Daoy (cell line): ENCODE measurements at places on chromosomes 7 and 10. TPM values are rescaled to one million over a fixed set of nuclear protein-coding genes. Genes with fewer than 3 reads are reported as not detected.
A peak's percentile ranks its signal among the peaks of the same experiment; 100 is the strongest.

MLXIPL gene
- 5.4 TPM in 1 of 2 replicates, not detected in the other for total RNA-seq

LRMDA gene
- total RNA-seq, result 1.6 TPM in 1 of 2 replicates, not detected in the other

OGDHL gene
- total RNA-seq, result 1.5 and 3.4 TPM in 2 replicates

C7orf25 gene
- total RNA-seq, result 18.3 and 22.0 TPM in 2 replicates

TRIM73 gene
- total RNA-seq, result 0.23 and 0.71 TPM in 2 replicates

CCL24 gene
- total RNA-seq, result not detected in 2 replicates

FAM25C gene
- not detected in 2 replicates for total RNA-seq

MYL7 gene
- not detected in 2 replicates for total RNA-seq

STK31 gene
- 0.34 and 0.36 TPM in 2 replicates for total RNA-seq

CDHR3 gene
- total RNA-seq, result 0.18 and 0.74 TPM in 2 replicates

ABCB1 gene
- 11.8 and 18.9 TPM in 2 replicates for total RNA-seq

ASB10 gene
- total RNA-seq, result not detected in 2 replicates

MYO1G gene
- 0.06 and 0.34 TPM in 2 replicates for total RNA-seq

EPO gene
- total RNA-seq, result not detected in 2 replicates

ENTPD1 gene
- 0.06 and 0.17 TPM in 2 replicates for total RNA-seq

CYP2E1 gene
- 0.12 and 2.5 TPM in 2 replicates for total RNA-seq

BICC1 gene
- total RNA-seq, result 9.1 and 12.2 TPM in 2 replicates

DNA sequence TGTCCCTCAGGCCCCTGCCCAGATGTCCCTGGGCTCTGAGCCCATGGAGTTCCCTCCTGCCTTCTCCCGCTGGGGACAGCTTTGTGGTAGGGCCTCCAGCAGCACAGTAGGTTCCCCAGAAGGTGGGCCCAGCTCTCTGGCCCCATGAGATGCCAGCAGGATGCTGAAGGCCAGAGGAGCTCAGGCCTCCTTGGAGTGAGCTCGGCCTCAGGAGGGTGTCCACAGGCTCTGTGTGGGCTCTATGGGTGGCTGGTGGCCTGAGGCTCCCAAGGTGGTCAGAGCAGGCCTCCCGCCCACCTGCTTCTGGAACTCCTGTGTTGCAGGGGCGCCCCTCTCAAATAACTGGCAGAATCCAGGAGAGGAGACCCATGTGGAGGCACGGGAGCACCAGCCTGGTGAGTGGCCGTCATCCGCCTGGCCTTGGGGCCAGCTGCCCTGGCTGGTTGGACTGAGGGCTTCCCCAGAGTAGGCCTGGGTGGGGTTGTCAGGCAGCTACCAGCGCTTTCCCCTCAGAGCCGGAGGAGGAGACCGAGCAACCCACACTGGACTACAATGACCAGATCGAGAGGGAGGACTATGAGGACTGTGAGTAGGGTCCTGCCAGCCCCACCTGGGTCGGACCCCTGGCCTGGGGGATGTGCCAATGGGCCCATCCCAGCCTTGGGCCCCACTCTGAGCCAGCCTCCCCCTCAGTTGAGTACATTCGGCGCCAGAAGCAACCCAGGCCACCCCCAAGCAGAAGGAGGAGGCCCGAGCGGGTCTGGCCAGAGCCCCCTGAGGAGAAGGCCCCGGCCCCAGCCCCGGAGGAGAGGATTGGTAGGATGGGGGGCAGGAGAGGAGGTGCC, 3.2 kb downstream of the AEBP1 start:
- DNase-seq, result no peak

GRCh38 chr10:21513405-21513788, 12.1 kb downstream of the SKIDA1 start:
- DNase-seq, result no peak

DNA sequence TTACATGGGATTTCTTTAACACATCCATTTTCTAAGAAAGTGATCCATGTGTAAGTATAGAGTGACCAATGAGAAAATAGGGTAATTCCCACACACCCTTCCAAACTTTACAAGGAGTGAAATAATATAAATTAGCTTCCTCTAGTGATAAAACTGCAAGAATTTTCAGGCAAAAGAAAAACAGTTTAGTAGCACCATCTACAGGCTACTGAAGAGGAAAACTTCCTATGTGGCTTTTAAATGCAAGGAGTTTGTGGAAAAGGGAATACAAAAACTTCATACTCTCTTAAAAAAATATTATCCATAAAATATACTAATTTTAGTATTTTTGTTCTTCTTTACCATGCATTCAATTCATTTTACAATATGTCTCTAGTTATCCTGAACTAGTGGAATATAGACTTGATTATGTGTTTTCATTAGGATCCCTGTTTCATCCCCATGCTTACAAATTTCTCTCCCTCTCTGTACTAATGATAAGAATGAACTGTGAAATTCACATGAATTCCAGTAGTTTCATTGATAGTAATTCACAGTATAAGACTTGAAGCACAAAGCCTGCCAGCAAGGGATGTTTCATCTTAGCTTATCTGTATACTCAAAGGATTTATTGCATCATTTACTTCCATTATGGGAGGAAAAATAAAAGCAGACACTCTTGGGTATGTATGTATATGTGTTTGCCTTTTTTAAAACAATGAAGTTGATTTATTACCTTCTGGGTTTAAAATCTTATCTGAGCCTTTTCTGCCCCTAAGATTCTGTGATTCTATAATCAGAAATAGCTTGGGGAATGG, 442.9 kb downstream of the AUTS2 start:
- no peak for DNase-seq

DNA sequence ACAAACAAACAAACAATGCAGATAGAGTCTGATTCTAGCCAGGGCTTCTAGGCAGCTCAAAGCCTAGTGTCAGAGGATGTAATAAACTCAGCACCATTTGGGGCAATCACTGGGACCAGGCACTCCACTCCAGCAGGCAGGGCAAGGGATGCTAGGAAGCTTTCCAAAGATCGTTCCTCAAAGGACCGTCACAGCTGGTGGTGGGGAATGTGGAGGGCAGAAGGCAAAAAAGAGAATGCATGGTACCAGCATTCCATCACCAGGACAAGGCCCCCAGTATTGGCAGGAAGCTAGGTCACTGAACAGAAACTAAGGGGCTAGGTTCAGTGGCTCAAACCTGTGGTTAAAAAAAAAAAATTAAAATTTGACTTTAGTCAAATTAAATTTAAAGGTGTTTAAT, 94.2 kb downstream of the CUL2 start:
- no peak for DNase-seq

DNA sequence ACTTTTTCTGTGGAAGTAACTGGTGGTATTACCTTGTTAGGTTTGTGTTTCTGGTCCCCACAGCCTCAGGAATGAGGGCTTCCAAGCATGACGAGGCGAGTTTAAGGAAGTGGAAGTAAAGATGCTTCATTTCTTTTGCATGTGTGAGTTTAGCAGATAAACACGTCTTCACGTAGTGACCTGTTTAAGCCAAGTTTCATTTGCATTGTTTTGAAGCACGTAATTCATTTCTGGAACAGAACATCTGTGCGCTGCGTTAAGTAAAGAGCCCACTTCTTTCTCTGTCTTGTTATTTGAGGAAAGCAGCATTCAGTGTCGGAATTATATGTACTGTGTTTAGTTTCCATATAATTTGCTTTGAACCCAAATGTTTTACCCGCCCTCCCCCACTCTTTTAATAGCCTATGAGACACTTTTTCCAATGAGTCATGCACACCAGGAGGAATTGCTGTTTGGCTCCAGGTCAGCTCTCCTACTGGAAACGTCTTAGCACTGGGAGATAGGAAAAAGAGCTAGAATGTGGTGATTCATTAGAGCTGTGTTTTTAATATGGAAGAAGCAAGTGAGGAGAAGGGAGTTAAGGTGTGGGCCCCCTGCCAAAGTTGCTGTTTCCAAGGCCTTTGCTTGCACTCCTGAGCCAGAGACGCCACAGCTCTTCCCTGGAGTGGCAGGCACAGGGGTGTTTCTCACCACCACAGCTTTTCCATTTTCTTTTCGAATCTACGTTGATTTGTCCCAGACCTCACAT, 36.7 kb downstream of the BTBD16 start:
- DNase-seq, result peak; percentile 88

DNA sequence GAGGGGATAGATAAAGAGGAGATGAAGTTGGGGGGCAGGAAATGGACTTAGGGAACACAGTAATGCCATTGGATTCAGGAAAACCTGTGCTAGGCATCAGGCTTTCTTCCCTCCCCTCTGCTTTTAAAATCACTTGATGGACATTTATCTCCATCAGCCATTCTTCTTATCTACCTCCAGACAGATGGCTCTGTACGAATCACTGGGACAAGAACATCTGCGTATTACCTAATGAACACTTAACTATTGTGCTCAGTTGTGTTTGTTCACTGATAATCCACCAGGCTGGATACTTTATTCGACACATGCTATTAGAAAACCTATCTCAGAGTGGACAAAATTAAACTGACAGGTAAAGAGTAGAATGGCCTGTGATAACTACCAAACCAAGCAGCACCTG, 40.0 kb downstream of the TNKS2 start:
- no peak for DNase-seq

DNA sequence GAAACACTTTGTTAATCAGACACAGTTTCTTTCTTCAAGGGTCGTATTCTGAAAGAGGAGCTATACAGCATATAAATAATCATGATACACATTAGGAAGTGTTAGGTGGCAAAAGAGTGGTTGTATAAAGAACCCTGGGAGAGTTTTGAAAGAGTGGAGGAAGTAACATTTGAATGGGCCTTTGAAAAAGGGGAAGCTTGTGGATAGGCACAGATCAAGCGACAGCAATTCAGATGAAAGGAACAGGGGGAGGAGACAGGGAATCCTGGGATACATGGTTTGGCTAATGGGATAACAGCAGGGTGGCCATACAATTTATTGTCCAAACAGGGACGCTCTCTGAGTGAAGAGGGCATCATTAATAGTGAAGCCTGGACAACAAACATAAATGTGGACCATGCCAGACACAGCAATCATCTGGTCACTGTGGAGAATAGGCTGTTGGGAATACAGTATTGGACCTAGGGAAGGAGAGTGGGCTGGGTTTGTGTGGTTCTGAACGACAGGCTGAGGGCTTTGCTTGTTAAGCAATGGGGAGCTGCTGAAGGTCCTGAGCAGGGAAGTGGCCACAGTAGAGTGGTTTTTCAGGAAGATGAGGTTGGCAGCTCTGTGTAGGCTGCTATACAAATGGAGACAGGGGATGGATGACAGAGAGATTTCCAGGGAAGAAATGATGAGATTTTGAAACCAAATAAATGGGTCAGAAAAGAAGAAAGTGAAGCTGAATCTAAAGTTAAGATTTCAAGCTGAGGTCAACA, 75.9 kb downstream of the ICA1 start:
- no peak for DNase-seq

- no peak for DNase-seq
Measured at GRCh38 chr10:102384606-102385429, 10.7 kb upstream of the NFKB2 start.

- no peak for DNase-seq
Measured at GRCh38 chr10:97503406-97503805, 4.7 kb downstream of the UBTD1 start.

GRCh38 chr7:92528958-92529264, 316 bp downstream of the RBM48 start:
- DNase-seq, result no peak

- no peak for DNase-seq
Measured at GRCh38 chr7:11776039-11776438, 56.0 kb downstream of the THSD7A start.

DNA sequence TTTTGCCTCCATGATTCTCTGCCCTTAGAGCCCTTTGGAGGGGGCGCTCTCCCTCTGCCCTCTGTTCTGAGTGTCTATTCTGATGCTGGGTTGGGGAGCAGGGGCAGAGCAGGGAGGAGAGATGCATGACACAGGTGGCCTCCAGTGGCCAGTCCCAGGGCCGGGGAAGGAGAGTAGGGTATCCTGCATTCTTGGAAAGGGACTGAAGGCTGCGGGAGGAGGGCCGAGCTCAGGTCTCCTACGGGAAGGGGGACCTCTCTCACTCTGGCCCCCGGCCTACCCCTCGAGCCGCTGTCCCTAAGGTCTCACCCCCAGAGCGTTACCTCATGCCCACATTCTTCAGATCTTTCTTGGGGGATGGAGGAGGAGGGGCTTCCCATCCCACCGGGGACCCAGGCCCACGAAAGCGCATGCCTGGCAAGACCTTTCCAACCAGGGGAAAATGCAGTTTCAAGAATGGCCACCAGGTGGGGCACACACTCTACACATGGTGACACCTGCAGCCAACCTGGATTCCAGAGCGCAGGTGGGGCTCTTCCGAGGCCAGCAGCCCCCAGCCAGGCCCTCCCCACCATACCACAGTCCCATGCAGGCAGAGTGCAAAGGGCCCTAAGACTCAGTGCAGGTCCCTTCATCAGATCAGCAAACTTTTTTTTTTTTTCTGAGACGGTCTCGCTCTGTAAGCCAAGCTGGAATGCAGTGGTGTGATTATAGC, 86.4 kb downstream of the MYL10 start:
- peak; percentile 79 for DNase-seq

DNA sequence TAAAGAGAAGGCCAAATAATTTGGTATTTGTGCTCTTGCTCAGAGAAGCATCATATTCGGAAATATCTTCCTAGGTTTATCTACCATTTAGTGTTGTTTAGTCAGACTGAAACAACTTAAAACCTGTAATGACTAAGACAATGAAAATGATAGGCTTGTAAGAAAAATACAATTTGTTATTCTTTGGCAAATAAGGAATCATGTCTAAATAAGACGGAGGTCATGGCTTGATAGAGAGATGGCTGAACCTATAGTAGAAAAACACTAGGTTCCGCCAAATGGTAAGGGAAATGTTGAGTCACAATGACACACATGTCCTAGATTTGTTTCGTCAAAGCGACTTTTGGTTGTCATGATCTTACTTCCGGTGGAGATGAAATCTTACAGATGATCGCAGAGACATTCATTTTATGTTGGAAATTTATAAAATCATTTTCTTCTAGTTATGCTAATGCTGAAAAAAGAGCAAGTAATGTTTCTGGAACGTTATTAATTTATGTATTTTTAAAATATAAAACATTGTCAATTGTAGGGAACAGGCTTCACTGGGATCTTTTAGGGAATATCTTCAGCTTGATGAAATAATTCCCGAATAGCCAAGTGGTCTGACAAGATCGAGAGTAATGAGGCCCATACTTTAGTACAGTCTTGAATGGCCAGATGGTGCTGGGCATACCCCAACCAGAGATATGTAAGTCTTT, 1.0 kb downstream of the SRGN start:
- no peak for DNase-seq

DNA sequence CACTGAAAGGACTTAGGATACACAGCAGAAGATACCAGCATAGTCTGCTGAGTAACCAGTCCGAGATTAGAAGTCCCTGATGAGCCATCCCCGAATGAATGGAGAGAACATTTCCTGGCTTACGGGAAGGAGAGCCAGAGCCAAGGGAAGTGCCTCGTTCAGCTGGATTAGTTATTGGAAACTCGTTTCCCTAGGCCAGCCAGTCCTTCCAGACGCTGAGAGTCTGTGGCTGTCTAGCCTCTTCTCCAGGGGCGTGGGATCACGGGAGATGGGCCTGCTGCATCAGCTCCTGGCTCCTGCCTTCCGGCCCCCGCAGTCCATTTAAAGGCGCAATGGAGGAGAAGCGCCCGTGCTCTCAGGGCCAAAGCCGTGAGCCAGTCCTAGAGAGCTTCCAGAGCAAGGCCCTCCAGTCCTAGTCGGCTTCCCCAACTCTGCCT, 712.8 kb downstream of the PARD3 start:
- DNase-seq, result no peak

- no peak for DNase-seq
Measured at GRCh38 chr7:83036721-83037380, 125.8 kb downstream of the PCLO start.

- DNase-seq, result no peak
Measured at GRCh38 chr10:867807-868206, 63.7 kb downstream of the LARP4B start.

- DNase-seq, result no peak
Measured at GRCh38 chr10:112045938-112046337, 137.6 kb downstream of the GPAM start.
